ENCODE measurements at places on chromosomes 7 and 10.

GRCh38 chr10:3658766-3659165 lies 126.2 kb downstream of the KLF6 start:
- DNase-seq: no peak

DNA sequence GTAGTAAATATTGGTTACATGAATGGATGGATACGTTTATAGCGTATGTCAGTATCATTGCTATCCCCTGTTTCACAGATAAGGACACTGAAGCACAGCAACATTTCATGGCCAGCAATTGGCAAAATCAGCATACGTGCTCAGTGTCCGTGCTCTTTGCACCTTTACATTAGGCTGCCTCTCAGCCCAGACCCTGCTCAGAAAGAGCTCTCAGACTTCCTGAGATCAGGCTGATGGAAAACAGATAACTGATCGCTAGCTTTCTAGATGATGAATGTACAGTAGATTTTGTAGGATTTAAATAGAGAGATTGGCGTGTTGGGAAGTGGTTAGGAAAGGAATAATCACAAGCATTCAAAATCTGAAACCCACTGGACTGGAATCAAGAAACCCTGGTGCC lies 106.7 kb downstream of the ARID5B start:
- no peak for DNase-seq

- no peak for DNase-seq
These were observed 286.4 kb upstream of the LRRN3 start for GRCh38 chr7:110804501-110804900.

GRCh38 chr10:128633864-128634540 lies 507.8 kb upstream of the MKI67 start:
- peak; percentile 65 for DNase-seq

DNA sequence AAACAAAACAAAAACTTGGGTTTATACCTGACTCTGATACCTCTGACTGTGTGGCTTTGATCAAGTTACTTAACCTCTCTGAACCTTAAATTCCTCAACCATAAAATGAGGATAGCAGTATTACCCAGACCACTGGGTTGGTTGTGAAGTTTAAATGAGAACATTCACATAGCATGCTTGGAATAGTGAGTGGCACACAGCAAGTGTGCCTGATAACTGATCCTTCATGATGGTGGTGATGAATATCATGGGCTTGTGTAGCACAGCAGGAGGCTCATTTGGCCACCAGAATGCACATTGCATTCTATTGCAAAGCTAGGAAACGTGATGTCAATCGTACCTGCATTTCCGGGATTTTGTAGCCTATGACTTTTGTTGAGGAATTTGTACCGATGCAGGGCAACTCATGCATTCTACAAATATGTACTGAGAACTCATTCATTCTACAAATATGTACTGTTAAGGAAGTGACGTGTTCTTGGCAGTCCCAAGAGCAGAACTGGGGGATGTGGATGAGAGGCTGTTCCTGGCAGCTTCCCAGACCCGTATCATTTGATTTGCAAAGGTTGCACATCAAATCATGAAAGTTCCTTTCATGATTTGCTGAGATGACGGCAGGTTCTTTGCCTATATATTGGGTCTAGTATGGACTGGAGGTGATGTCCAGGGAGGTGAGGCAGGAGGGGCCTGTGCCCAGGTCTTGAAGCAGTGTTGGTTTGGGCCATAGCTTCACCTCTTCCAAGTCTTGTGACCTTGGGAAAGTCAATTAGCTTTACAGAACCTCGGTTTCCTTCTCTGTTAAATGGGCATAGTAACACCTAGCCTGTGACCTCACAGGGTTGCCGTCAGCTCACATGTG lies 94.6 kb upstream of the SMNDC1 start:
- DNase-seq: no peak

GRCh38 chr10:30662814-30663213 lies 33.3 kb upstream of the LYZL2 start:
- DNase-seq: no peak

DNA sequence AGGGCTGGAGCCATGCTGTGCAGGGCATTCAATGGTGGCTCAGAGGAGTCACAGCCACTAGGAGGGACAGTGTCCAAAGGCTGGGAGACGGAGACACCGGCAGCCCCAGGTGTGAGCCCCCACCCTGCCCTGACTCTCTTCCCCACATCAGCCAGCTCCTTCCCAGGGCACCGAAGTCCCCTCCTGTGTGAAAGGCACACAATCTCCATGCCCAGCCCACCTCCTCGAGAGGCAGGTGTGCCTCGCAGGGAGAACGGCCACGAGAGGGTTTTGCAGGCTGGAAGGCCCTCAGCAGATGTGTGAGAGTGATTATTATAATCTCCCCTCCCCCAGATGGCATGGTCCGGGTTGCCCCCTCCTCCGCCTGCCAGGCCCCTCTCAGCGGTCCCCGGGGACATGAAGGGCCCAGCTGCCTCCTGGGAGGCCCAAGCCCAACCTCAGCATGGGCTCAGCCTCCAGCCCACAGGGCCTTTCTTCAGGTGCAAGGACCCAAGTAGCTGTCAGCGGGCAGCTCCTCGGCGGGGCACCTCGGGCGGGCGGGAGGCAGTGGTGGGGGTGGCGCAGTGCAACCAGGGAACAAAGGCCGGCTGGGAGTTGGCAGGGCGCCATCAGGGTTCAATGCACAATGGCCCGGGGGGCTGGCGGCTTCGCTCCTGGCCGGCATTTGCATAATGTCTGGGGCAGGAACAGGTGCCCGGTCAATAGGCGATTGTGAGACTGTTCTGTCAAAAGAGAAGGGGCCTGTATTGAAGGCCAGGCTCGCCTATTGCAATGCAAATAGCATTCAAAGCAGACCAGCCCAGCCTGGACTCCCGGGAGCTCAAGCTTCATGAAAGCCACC lies 155.3 kb upstream of the ZMIZ1 start:
- DNase-seq: no peak
